ENCODE measurements at places on chromosomes 13 and 19. TPM values are rescaled to one million over a fixed set of nuclear protein-coding genes. Genes with fewer than 3 reads are reported as not detected.

- peaks cover 22% of the 10 kb centered on the region for H3K4me1 ChIP-seq
- no peaks in the 10 kb centered on the region for H3K36me3 ChIP-seq
- no peaks in the 10 kb centered on the region for H3K27me3 ChIP-seq
- DNase-seq: peak; percentile 45
Observed at GRCh38 chr13:27455331-27455855, 5.0 kb upstream of the MTIF3 start.

- H3K27me3 ChIP-seq: no peaks in the 10 kb centered on the region
- no peak for DNase-seq
- no peak overlapping the region for H3K4me3 ChIP-seq
- no peaks in the 10 kb centered on the region for H3K4me1 ChIP-seq
- peaks cover 5% of the 10 kb centered on the region for H3K36me3 ChIP-seq
Observed at GRCh38 chr13:24896061-24896460, 132.1 kb downstream of the RNF17 start.

GRCh38 chr13:72071713-72072112 lies 204.7 kb upstream of the DACH1 start:
- no peaks in the 10 kb centered on the region for H3K27me3 ChIP-seq
- H3K27ac ChIP-seq: no peak overlapping the region
- no peaks in the 10 kb centered on the region for H3K36me3 ChIP-seq
- H3K4me1 ChIP-seq: no peaks in the 10 kb centered on the region
- no peak overlapping the region for H3K4me3 ChIP-seq

DNA sequence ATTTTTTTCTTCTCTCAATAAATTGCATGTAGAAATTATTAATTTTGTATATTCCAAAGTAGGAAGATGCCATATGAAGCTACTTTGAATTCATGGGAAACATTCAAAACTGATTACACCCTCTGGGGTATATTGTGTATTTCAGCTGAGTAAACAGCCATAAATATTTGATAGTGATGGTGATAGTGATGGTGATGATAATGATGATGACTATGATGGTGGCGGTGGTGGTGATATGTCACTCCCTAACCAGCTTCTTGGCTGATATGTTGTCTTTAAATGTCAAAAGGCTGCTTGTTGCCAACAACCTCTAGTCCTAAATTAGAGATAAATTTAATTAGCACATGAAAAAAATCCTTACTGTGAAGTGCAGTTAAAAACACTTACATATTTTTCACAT lies 102.0 kb downstream of the LRCH1 start:
- H3K27me3 ChIP-seq: no peaks in the 10 kb centered on the region
- DNase-seq: no peak
- peaks cover 4% of the 10 kb centered on the region for H3K36me3 ChIP-seq
- H3K4me3 ChIP-seq: no peak overlapping the region
- H3K4me1 ChIP-seq: peaks cover 37% of the 10 kb centered on the region
- no peak overlapping the region for H3K27ac ChIP-seq

DNA sequence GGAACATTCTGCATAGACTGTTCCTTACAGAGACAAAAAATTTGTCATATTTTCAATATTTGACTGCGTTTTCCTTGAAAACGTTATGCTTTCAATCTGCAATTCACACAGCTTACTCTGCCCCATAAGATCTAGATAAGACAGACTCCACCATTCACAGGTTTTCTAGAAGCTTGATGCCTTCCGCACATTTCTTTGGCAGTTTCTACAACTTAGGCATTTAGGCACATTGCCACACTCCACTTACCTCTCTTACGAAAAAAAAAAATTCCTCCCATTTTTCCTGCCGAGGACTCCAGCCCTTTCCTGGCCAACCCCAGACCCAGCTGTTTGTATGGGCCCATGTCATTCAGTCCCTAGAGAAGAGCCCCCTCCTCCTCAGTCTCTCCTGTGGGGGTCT lies 11.2 kb downstream of the ATP12A start:
- H3K27ac ChIP-seq: no peak overlapping the region
- no peaks in the 10 kb centered on the region for H3K36me3 ChIP-seq

GRCh38 chr13:107942030-107942617 lies 273.2 kb downstream of the LIG4 start:
- no peaks in the 10 kb centered on the region for H3K4me1 ChIP-seq
- no peak overlapping the region for H3K4me3 ChIP-seq
- no peaks in the 10 kb centered on the region for H3K36me3 ChIP-seq
- H3K27ac ChIP-seq: no peak overlapping the region
- H3K27me3 ChIP-seq: no peaks in the 10 kb centered on the region
- no peak for DNase-seq

DNA sequence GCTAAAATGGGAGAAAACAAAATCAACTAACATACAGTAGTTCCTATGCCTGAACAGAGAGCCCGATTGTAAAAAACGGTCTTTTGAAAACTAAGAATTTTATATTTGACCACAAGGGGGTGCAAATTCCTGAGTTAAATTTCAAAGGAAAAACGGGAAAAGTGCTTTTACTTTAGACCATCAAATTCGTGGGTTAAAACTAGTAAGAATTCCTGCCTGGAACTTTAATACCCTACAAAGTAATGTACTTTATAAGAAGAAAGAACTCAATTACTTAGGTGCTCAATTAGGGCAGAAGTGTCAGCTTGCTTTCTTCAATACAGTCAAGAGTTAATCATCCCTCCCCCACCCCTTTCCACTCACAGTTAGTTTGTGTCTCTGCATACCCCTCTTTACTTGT lies 69.8 kb downstream of the KCNRG start:
- no peak overlapping the region for H3K4me3 ChIP-seq
- H3K27ac ChIP-seq: no peak overlapping the region

DNA sequence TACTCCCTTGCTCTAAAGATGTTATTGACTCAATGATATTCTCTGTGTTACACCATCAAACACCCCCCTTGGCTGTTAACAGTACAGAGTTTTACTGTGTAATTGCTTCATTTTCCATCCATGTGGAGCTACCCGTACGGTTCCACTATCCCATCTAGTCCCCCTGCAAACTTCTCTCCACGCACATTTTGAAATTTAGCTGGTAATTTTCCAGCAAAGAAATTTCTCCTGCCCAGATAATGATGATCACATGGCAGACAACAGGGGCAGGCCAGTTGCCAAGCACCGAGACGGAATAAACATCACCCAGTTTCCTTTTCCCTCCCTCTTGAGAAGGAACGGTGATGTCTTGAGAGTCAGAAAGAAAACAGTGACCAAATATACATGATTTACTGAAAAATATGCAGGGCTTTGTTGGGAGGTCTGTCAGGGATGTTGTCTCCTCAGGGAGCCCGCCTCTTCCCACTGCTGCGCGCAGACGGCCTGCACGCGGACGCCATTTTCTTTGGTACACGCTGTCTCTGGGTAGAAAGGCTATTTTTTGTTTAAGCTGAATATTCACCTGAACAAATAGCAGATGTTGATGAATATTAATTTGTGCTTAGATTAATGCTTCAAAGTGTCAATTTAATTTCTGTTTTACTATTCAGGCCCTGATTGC lies 109.9 kb downstream of the OLFM4 start:
- no peak overlapping the region for H3K27ac ChIP-seq
- H3K36me3 ChIP-seq: no peaks in the 10 kb centered on the region
- peaks cover 3% of the 10 kb centered on the region for H3K27me3 ChIP-seq
- no peak for DNase-seq

The PARP4 gene
- total RNA-seq: 88.8 TPM

The SBSN gene
- not detected for total RNA-seq

The TNFSF9 gene
- 11.7 TPM for total RNA-seq

The LGALS4 gene
- 8.4 TPM for total RNA-seq

The ZNF235 gene
- 19.5 TPM for total RNA-seq

The RASIP1 gene
- total RNA-seq: not detected
